WTC11 (cell line): ENCODE measurements at places on chromosomes 7 and 10.

DNA sequence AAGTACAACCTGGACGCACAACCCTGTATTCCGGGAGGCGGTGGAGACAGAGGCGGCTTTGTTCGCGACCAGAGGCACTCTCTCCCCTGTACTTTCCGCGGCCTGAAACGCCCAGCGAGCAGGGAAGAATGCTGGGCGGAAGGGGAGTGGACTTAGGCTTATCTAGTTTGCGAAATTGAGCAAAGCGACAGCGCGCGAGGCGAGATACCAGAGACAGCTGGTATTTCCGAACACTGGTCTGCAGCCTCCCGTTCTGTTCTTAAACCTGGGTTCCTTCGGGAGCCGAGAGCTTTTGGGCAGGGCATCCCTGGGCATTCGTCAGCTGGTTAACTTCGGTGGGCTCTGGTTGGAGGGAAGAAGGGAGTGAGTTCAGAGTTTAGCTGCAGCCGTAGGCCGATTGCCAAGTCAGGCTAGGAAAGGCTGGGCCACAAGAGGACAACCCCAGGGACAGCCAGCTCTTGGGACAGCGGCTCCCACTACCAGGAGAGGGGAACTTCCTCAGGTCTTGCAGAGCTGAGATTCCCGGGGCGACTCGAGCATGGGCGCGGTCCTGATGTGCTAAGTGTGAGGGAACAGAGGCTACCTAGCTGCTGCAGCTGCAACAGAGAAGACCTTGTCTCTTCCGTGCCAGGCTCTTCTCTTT is 3.9 kb downstream of the HMX3 start:
- no peak overlapping the region for H3K27ac ChIP-seq
- peaks cover 97% of the 10 kb centered on the region for H3K27me3 ChIP-seq
- peak; percentile 73 for DNase-seq
- peak overlapping the region; percentile 61 for H3K4me3 ChIP-seq

- H3K27me3 ChIP-seq: no peaks in the 10 kb centered on the region
- H3K27ac ChIP-seq: no peak overlapping the region
- peaks cover 15% of the 10 kb centered on the region for H3K4me1 ChIP-seq
- no peaks in the 10 kb centered on the region for H3K36me3 ChIP-seq
These were observed 46.6 kb downstream of the LRRN3 start for GRCh38 chr7:111137296-111138192.

DNA sequence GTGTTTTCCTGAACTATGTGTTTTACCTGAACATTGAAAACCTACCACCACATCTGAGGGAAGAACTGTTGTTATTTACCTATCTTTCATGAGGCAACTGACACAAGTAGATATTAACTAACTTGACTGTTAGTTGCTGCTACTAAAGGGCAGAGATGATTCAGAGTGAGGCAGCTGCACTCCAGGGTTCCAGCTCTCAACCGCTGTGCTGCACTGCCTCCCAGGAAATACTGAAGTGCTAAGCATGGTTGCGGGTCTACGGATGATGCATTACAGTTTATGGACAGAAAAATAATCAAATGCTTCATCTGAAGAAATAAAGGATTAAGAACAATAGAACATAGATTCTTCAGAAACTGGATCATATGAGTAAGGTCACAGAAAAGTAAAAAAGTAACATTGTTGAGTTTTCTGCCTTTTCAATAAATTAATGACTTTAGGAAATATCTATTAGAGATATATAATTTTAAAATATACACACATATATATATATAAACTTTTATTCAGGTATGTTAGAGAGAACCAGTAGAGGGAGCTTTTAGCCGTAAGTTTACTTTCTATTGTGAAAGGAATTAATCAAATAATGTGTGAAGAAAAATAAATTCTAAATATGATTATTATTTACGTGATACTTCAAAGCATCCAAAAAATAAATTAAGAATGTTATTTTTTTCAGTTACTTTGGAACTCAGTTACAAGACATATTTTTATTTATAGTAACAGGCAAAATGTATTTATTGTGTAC is 620.0 kb downstream of the CNTNAP2 start:
- no peaks in the 10 kb centered on the region for H3K4me1 ChIP-seq
- DNase-seq: no peak
- no peak overlapping the region for H3K4me3 ChIP-seq
- H3K27me3 ChIP-seq: no peaks in the 10 kb centered on the region
- no peak overlapping the region for H3K27ac ChIP-seq

DNA sequence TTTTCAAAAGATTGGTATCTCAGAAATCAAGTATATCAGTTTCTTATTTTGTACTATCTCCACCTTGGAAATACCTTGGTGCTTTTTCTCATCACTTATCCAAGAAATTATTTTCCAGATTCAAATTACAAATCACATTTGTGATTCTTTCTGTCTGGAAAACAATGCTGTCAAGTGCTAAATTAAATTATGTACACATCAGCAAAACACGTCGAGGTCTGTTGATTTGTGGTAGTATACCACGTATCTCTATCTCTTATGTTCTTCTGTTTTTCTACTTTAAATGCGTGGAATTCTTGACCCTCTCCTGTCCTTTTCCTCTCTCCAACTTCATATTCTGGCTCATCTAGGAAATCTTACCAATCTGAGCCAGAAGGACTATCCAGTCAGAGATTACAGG is 214.5 kb downstream of the PTN start:
- no peak overlapping the region for H3K27ac ChIP-seq
- DNase-seq: no peak
- no peaks in the 10 kb centered on the region for H3K36me3 ChIP-seq

- peaks cover 8% of the 10 kb centered on the region; the same call in 1 of the 2 replicates for H3K27me3 ChIP-seq
- H3K4me1 ChIP-seq: peaks cover 75% of the 10 kb centered on the region
- H3K4me3 ChIP-seq: peak overlapping the region; percentile 86
- H3K27ac ChIP-seq: peak overlapping the region; percentile 49; the same call in 1 of the 2 replicates
- no peak for DNase-seq
These were observed 107.0 kb upstream of the BTBD16 start for GRCh38 chr10:122164023-122164601.

GRCh38 chr7:108605559-108606201 is 36.0 kb downstream of the DNAJB9 start:
- H3K4me3 ChIP-seq: no peak overlapping the region
- H3K36me3 ChIP-seq: no peaks in the 10 kb centered on the region
- H3K27me3 ChIP-seq: no peaks in the 10 kb centered on the region
- H3K4me1 ChIP-seq: peaks cover 8% of the 10 kb centered on the region
- DNase-seq: no peak
